Right kidney (tissue), 9 donors: ENCODE measurements at places on chromosomes 5 and 9.
A peak's percentile ranks its signal among the peaks of the same experiment; 100 is the strongest.

DNA sequence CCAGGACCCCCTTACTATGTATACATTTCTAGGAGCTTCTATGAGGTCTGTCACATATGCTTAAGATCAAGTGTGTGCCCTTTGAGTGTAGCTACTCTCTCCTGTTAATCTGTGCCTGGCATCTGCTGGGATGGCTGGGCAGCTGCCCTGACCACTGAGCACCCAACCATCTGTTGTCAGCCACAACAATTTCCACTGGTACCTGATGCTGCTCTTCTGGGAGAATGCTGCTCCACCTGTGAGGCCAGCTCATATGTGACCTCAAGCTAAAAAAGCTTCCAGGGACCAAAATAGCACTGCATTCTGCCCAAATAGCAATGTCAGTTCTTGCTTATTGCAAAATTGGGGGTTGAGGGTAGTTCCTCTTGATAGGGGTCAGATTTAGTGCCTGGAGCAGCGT is 595.6 kb downstream of the RAB3C start:
- DNase-seq: no peak

DNA sequence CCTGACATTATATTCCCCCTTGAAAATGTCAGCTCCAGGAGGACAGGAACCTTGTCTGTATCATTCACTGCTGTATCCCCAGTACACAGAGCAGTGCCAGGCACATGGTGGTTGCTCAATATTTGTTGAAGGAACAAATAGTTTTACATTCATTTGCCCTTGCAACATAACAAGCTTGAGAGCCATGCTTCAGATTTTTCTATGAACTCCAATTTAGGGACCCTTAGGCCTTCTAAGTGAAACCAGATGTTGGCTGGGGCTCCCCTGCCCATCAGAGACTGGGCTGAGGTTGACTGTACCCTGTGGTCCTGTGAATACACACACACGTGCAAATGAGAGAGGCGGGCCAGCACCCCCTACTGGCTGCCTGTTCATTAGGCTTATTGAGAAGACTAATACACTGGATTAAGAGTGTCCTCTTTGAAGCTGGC is 214.9 kb upstream of the WWC1 start:
- DNase-seq: no peak

- no peak for DNase-seq
Measured at GRCh38 chr5:59597690-59598546, 295.6 kb downstream of the PDE4D start.

GRCh38 chr5:124663101-124663506 is 83.3 kb downstream of the ZNF608 start:
- no peak for DNase-seq

- DNase-seq: no peak
Measured at GRCh38 chr9:123440256-123440655, 84.3 kb downstream of the CRB2 start.

- DNase-seq: no peak
Measured at GRCh38 chr9:121216271-121216805, 14.7 kb upstream of the RAB14 start.

GRCh38 chr9:72477930-72478518 is 43.4 kb upstream of the TMC1 start:
- DNase-seq: no peak

DNA sequence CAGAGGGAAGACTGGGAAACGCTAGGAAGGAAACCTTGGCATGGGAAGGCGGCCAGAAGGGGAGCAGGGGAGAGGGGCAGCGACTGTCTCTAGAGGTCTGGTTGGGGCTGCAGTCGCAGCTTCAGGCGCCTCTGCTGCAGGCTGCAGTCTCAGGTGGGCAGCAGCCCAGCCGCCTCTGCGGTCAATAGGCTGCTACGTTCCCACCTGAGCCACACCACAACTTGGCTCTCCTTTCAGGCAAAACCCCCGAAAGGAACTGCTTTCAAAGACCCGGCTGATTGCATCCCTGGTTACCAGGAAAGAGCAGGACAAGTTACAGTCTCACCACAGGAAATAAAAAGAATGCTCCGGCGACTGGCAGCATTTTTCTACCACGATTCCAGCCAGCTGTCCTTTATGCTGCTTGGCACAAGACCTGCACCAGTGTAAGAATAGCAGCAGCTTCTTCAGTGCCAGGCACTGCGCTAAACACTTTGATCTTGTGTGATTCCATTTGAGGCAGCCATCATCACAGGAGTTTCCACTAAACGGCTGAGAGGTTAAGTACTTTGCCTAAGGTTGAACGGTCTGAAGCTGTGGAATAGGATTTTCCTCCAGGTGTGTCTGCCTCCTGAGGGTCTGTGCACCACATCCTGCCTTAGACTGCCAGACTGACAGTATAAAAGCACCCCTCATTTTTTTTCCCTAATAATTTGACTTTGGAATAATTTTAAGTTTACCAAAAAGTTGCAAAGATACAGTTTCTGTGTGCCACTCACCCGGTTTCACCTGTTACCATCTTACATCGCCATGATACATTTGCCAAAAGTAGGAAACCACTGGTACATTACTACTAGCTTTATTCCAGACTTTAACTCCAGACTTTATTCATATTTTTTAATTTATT is 7.5 kb downstream of the RPS14 start:
- no peak for DNase-seq

DNA sequence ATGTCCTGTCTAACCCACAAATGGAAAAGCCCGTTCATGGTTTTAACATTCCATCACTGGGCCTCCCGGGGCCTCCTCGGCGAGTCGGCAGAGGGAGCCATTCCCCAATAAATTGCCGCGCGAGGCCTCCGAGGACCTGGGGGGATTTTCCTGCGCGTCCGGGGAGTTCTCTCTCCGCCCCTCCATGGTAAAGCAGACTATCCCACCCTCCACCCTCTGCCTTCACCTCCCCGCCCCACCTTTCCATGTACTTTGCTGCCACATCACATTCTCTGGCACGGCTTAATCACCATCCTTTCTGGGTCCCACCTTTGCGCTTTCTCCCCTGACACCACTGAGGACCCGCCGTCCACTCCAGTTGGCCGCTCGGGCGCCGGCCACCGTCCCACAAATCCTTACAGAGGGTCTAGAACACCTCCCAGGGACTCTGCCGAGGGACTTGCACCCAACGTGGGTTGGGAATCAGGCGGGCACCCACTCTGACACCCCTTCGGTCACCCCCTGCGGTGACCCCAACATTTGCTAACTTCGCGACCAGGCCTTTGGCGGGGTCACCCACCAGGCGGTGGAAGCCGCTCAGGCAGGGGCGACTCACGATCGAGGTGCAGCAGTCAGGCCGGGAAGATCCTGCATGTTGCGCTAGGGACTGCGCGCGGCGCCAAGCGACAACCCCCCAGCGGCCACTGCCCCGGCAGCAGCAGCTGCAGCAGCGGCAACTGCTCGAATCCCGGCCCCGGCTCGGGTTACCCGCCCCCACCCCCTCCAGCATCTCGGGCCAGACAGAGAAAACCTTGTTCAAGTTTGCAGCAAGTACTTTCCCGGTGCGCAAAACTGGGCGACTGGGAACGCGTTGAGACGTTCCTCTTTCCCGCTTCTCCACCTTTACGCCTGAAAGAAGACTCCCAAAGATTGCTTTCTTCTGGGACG is at the start of gene MEGF10:
Gene MEGF10 (plus strand): TSS at position 778 of the 927 bp plus-strand sequence. CDS start 40,513 bp downstream, outside the sequence.
- DNase-seq: peak; percentile 78

DNA sequence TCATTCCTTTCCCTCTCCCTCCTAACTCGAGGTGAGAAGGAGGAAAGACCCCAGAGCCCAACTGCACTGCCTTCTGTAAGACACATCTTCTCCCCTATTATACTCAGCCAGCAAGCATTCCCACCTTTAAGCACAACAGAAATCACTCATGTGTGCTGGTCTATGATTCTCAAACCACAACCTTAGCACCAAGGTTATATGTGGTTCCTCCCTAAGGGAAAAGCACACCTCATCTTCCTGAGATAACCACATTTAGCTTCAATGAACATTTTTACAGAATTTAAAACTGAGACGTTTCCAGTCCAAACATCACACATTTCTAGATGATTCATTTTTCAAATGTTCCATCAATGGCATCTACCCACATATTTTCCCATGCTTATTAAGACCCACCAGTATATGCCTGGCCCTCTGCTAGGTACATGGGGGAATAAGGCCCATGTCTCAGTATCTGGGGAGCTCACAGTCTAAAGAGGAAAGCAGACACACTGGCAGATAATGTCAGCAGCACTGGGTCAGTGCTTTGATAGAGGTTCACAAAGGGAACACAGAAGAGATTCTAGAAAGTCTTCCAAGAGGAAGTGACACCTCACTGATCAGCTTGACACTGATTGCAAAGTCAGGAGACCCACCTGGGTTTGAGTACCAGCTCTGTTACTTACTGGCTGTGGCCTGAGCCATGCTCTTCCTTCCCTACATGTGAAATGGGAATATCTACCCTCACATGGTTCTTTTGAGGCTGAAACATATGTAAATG is 245.4 kb downstream of the DENND1A start:
- no peak for DNase-seq

- no peak for DNase-seq
Measured at GRCh38 chr9:121997791-121998190, 95.3 kb downstream of the TTLL11 start.
